ENCODE measurements at places on chromosomes 7 and 10.

DNA sequence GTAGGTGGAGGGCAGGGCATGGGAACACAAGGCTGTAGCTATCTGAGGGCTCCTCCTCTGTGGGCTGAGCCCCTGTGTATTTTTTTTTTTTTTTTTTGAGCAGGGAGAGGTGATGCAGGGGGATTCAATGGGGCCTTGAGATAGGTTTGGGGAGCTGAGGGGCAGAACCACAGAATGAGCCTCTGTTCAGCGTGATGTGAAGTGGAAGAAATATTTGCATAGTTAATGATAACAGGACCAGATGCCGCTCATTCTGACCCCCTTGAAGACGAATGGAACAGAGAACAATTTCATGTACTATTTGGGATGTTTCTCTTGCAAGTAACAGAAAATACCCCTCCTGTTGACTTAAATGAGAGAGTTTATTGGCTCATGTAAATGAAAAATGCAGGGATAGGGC is 69.7 kb upstream of the EMX2 start:
- no peak for DNase-seq

DNA sequence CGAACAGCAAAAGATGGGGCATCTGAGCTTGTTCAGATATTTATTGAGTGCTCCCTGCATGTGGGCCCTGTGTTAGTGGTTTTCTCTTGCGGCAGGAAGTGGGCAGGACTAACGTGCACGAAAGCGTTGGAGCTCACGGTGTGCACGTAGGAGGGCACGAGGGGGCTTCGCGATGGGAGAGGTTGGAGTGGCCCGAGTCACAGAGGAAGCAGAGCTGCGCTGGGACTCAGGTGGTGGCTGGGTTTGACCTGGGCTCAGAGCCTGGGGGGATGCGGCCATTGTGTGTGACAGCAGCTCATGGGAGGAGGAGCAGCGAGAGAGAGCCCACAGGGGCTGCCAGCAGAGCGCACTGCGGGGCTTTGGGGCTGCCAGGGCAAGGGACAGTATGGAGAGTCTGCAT is 7.7 kb downstream of the ZSCAN25 start:
- DNase-seq, result no peak

GRCh38 chr10:70191972-70192305 is 21.6 kb upstream of the SAR1A start:
- DNase-seq, result peak; percentile 93

DNA sequence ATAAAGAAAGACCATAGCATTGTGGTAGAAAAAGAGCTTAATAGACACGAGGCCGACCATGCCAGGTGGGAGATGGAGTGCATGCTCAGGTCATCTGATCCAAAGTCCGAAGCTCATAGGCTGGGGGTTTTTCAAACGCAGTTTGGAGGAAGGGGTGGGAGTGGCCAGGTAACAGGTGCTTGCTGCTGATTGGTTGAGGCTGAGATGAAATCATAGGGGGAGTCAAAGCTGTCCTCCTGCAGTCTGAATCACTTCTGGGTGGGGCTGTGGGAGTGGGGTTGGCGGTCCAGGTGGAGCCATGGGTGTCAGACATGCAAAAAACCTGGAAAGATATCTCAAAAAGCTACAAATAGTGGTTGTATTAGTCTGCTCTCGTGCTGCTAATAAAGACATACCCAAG is 2.8 kb upstream of the ERCC6 start:
- no peak for DNase-seq

- DNase-seq, result no peak
Observed at GRCh38 chr7:1992554-1992953, 240.2 kb downstream of the MAD1L1 start.

Measured in cardiac fibroblast (primary cell).